ENCODE measurements at places on chromosomes 11 and 22.

- no peak for DNase-seq
These were observed 45.2 kb downstream of the ALX4 start for GRCh38 chr11:44264761-44265160.

- DNase-seq = no peak
These were observed 31.2 kb downstream of the SHANK2 start for GRCh38 chr11:71221201-71221600.

DNA sequence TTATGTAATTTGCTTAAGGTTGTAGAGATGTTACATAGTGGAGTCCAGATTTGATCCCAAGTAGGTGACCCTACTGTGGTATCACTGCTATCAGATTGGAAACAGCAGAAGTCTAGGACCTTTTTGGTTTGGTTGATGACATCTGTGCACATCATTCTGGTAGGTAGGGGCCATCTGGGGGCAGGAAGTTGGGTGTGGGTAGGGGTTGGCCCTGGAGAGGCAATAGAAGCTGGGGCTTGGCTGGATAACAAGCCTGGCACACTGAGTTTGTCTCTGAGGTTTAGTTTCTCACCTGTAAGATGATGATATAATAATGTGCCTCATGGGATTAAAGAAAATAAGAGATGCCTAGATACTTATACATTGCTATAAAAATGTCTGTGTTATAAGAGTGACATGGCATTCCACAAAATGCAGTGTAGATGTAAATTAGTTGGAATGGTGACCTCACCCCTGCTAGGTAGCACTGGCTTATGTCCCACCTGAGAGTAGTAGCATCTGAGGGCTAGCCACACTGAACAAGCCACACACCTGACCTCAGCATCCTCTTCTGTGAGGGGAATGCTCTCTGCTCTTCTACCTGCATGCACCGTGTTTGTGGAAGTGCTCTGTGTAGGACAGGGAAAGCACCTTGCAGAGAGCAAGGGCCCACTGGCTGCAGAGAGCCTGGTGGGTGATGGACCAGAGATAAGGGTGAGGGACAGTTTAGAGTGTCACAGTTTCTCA, 36.9 kb downstream of the PTPRJ start:
- DNase-seq = peak; percentile 47

GRCh38 chr22:44390613-44390970, 77.8 kb upstream of the SHISAL1 start:
- no peak for DNase-seq

- no peak for DNase-seq
These were observed 5.3 kb upstream of the TBX1 start for GRCh38 chr22:19755145-19755710.

DNA sequence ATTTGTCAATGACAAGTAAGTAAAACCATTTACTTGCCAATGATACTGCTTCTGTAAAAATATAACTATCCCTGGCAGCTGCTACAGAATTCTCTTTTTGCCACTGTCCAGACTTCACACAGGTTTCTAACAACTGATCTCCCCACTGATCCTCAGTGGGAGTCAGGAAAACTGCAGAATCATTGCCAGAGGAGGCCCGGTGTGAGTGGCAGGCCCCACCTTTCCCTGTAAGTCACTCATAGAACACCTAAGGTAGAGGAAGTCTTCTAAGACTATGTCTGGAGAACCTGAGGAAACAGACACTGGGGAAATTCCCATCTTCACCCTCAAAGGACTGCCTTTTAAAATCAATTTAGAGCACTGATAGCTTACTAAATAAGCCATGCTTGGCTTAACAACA, 66.3 kb downstream of the ZC3H12C start:
- DNase-seq = no peak

DNA sequence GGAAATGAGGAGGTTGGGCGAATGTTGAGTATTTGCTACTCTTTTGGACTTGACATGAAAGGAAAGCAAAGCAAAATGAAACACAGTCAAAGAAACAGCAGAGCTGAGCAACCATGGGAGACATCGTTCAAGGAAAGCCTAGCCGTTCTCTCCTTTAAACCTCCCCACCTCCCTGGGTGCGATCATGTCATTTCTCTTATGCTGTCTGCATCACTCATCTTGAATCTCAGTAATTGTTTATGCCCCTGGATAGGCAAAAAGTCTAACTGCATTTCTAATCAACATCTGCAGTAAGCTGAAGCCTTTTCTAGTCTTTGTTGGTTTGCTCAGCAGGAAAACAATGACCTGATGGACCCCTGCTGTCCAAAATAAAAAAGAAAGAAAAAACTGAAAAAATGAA, 107.0 kb downstream of the MSANTD4 start:
- no peak for DNase-seq

DNA sequence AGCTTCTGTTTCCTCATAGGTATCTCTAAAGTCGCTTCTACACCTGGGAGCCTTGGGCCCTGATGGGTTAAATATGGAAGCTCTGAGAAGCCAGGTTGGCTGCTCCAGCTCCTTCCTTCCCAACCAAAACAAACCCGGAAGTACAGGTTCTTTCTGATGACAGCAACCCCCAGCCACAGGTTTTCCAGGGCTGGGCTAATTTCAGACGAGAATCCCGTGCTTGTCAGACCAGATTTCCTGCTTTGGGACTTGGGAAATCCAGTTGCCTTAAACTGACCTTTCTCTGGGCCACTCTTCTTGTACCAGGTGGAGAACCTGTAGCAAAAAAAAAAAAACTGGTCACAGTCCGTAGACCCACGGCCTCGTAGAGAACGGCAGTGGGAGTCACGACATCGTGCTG, 51.9 kb downstream of the RBX1 start:
- no peak for DNase-seq

DNA sequence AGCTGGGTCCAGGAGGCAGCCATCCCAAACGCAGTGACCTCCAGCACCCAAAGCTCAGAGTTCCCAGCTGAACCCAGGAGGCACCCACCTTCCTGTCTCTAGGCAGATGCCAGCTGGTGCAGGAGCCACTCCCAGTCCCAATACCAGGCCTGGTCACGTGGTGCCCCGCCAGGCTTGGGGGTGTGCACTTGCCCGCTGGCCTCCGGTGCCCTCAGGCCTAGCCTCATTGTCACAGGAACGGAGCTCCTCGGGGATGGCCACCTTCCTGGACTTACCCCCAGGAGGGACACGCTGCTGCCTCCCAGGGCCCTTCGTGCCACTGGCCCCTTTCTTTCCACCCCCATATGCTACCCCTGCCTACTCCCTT, 4.6 kb downstream of the BID start:
- DNase-seq = no peak

DNA sequence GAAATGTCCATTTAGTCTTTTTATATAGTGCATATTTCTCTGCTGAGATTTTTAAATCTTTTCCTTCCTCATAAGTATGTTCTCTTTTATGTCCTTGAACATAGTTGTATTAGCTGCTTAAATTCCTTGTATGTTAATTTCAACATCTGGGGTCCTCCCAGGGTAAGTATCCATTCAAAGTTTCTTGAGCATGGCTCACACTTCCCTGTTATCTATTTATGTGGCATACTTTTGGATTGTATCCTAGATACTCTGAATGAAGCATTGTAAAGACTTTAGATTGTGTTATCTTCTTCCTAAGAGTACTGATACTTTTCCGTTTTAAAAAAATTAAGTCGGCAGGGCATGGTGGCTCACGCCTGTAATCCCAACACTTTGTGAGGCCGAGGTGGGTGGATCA, 28.4 kb upstream of the PITPNB start:
- no peak for DNase-seq

GRCh38 chr11:12459374-12459773, 82.0 kb downstream of the PARVA start:
- DNase-seq = no peak

- no peak for DNase-seq
These were observed 227.1 kb downstream of the CEP164 start for GRCh38 chr11:117554601-117555333.

GRCh38 chr22:47591016-47591415, 828.6 kb downstream of the TBC1D22A start:
- DNase-seq = no peak

GRCh38 chr11:122230385-122230755, 114.4 kb upstream of the BLID start:
- DNase-seq = no peak

GRCh38 chr22:26684168-26684567, 26.8 kb downstream of the MIAT start:
- no peak for DNase-seq

DNA sequence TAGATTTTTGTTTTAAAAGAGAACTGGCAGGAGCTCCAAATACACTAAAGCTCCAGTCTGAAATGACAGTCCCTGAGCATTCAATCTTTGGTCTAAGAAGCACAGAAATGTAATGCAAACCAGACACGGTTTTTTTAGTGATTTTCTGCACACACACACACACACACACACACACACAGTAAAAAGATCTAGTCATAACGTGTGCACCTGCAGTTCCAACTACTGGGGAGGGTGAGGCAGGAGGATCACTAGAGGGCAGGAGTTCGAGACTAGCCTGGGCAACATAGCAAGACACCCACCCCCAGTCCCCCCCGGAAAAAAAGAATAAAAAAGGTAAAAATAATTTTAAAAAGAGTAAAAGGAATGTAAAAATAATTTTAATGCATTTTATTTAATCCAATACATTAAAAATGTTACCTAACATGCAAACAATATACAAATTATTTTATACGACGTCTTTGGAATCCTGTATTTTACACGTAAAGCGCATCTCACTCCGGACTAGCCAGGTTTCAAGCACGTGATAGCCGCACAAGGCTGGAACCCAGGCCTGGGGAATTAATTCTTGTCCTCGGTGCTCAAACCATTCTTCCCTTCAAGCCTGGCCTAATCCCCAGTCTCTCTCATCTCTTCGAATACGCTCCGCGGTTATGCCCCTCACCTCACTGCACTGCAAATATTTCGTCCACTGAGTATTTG, 762 bp upstream of the TBC1D22A start:
- peak; percentile 38 for DNase-seq

Data from activated CD4-positive, alpha-beta T cell treated with anti-CD3 and anti-CD28 coated beads, Interleukin-2, amount 50 U/mL, for 48 hours (primary cell).